ENCODE measurements at places on chromosomes 5 and 9.

- DNase-seq: no peak
These were observed 105.4 kb upstream of the SPOCK1 start for GRCh38 chr5:137604348-137605095.

- DNase-seq: no peak
These were observed 18.7 kb downstream of the LCP2 start for GRCh38 chr5:170278611-170279458.

DNA sequence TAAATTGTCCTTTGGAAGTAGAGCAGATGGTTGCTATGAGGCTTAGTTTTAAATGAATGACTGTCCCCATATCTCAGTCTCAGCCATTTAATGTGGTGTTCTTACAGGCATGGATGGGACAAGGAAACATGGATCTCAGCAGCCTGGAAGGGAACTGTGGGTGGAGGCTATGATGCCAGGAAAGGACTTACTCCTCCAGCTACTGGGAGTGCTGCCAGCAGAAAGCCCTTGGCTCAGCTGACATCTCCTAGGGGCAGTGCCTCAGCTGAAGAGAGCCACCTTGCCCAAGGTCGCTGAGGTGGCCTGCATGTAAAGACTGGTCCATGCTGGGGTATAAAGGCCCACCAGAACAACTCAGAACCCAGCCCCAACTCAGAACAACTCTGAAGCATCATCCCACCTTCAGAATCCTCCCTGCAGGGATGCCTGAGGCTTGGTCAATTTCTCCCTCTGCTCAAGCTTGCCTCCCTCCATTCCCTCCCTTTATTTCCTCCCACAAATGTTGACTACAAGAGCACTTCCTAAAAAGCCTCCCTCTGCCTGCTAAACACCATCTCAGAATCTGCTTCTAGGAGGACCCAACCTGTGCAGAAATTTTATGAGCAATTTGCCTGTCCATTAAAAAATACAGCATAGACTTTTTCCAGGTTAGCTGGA is 1.8 kb upstream of the PDE8B start:
- DNase-seq: no peak

DNA sequence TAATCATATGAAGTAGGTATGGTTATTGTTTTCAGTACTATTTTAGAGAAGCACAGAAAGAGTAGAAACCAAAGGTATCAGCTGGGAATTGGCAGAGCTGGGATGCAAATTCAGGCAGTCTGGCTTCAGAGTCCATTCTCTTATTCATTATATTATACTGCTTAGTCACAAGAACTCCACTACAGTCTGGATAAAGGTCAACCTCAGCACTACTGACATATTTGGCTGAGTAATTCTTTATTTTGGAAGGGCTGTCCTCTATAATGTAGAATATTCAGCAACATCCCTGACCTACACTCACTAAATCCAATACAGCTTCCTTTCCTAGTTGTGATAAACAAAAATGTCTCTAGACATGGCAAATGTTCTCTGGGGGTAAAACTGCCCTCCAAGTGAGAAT is 37.6 kb downstream of the PTGER4 start:
- peak; percentile 24 for DNase-seq

DNA sequence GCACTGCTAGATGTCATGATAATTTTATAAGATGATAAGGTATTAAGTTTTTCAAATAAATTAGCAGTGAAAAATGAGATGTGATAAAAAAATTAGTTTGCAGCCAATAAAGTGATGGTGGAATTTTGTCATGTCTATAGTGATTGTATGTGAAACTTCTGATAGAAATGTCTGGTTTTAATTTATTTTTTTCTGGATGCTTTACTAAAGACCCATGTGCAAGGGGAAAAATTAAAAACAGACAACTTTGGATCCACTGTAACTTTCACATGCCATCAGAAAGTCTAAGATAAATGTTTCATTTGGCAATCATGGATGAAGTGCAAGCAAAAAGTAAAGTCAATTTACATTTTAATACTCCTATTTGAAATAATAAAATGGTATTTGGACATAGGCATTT is 4.4 kb upstream of the NDUFS4 start:
- DNase-seq: no peak

- no peak for DNase-seq
These were observed 1237.4 kb upstream of the CDH18 start for GRCh38 chr5:21225223-21226064.

- no peak for DNase-seq
These were observed 6.6 kb downstream of the GADD45G start for GRCh38 chr9:89611425-89611824.

DNA sequence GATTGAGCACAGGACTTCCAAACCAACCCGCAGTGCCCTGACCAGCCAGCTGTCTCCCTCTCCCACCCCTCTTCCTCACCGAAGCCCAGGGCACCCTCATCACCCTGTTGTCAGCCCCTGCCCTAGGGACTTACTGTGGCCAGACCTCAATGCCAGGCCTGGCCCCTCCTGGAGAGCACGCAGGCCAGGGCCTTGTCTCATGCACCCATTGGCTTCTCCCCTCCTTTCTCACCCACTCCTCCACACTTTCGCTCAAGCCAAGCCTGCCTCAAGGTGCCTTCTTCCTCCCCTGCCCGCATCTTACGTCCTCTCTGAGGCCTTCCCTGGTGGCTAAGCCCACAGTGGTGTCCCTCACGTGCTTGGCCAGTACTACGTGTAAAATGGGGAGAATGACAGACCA is 33.3 kb upstream of the N4BP3 start:
- no peak for DNase-seq

DNA sequence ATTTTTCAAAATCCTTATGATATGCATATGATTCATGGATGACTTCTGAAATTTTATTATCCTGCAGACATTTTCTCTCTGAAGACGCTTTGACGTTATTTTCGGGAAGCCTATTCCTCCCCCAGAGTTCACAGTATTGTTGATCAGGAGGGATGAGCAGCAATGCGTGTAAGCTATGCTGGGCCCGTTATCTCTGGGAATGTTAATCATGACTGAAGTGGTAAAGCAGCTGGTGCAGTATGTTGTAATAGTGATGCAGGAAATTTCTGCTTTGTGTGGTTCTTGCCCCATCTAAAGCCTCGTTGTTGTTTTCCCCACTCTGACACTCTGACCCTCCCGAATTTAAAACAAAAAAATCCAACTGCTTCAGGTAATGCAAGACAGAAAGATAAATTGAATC is 1797.8 kb upstream of the WWC1 start:
- DNase-seq: no peak

GRCh38 chr5:147963948-147964693 is 57.8 kb upstream of the C5orf46 start:
- no peak for DNase-seq

- no peak for DNase-seq
These were observed 83.2 kb downstream of the PTPDC1 start for GRCh38 chr9:94167376-94167890.

- no peak for DNase-seq
These were observed 93.7 kb downstream of the OR2K2 start for GRCh38 chr9:111236332-111236731.

DNA sequence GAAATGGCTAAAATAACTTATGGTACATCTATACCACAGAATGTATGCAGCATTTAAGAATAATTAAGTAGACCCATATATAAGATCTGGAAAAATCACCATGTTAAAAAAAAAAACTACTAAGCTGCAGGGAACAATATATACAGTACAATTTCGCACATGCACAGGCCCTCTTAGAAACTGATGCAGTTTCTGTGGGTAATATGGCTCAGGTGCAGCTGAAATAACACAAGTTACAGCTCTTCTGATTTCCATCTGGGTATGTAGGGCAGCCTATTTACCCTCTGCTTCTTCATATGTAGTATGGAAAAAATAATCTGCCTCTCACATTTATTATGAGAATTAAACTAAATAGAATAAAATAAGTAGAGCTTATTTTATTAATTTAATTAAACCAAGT is 82.9 kb downstream of the YIPF5 start:
- DNase-seq: no peak

DNA sequence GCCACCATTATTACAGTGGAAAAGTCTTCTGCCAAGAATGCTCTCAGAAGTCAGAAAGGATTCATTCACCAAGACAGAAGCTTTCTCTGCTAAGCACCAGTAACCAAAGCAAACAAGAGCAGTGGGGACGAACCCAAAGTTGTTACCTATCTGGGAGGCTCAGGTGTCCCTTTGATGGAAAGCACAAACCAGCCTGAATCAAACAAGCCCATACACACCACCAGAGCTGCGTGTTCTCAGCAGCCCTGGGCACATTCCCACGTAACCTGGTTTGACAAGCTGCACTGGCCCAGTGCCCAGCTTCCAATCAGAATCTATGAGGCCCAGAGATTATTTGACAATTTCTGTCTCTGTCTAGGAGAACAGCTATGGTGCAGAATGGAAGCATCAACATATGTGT is 252.6 kb downstream of the ACTL7B start:
- no peak for DNase-seq

- DNase-seq: no peak
These were observed 16.9 kb downstream of the ADAMTSL2 start for GRCh38 chr9:133551446-133551845.

DNA sequence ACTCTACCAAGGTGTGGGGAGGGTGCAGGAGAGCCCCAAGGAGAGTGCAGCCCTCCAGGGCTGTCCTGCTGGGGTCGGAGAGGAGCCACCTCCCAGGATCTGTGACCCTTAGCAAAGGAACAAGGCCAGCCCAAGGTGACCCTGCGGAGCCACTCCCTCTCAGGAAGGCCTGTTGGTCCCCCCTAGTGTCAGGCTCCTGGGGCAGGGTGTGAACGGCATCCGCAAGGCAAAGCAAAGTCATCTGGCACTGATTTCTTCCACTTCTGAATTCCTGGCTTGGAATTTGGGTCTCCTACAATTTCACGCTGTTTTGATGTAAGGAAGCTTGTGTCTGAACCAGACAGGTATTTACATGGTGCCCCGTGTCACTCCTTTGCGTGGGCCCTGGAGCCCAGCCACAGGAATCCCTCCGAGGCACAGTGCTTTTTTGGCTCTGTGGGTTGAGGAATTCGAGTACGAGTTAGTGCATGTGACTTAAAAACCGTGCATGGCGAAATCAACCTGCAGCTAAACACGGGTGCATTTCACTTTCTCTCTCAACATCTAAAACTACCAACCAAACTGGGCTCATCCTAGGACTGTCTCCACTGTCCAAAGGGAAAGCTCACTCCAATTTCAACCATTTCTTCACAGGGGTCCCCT is 24.5 kb upstream of the GFPT2 start:
- DNase-seq: no peak

GRCh38 chr9:133464638-133465037 is 4.9 kb downstream of the CACFD1 start:
- no peak for DNase-seq

DNA sequence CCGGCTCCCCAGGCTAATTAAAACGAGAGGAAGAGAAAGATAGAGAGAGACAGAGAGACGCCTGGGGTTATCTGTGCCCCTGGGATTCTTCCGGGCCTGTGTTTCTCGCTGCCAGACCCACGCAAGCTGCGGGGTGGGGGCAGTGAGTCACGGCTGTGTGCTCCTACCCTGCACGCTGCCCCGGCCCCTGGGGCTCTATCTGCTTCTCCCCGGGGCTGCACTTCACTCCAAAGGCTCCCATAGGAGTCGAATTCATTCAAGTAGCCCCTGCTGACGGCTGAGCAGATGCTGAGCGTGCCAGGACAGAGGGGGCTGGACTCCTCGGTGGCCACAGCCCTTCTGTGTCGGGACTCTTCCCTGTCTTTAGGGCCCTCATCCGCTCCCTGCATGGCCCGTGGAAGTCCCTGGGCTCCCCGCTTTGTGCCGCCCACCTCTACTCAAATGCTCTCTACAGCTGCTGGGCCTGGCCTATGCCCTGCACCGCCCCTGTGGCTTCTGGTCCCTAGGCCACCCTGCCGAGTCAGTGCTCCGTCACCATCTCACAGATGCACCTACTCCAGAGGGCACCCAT is 22.8 kb downstream of the SARDH start:
- DNase-seq: no peak

GRCh38 chr5:10663489-10664179 is 97.4 kb downstream of the DAP start:
- DNase-seq: no peak

- DNase-seq: no peak
These were observed 117.9 kb downstream of the CDC42SE2 start for GRCh38 chr5:131381777-131382176.

DNA sequence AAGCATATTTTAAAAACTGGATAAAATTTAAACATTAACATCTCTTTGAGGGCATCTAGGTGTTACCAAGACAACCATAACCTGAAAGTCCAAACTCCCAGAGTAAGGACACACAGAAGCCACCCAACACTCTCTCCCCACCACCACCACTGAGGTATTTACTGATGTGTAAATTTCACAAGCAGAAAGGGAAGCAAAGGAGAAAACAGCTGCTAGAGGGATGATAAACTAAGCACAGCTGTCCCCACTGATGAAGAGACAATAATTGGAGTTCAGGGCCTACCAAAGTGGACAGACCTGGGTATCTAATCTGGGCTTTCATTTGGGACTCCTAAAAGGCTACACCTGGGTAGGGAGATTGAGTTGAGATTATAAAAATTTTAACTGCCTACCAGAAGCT is 63.6 kb downstream of the FRMD3 start:
- no peak for DNase-seq

DNA sequence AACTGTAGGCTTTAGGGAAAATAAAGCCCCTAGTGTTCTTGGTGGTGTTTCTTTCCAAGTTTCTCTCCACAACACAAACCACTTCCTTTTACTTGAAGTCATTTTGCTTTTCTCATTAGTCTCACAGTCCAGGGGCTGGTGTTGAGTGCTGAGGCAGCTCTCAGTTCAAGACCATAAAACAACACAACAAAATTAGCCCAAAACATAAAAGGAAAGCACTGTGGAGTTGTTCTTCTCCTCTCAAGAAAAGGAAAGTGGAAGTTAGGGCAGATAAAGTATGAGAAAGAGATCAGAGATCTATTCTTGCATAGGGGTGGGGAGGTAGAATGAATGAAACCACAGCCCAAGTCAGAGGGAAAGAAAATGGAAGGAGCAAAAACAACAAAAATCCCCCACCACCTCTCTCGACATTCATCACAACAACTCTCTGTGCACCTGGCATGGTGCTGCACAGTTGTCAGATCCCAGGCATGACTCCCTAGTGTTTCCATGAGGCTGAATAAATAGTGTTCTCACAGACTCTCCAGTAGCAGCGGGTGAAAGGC is 569.9 kb downstream of the RAB3C start:
- DNase-seq: no peak

DNA sequence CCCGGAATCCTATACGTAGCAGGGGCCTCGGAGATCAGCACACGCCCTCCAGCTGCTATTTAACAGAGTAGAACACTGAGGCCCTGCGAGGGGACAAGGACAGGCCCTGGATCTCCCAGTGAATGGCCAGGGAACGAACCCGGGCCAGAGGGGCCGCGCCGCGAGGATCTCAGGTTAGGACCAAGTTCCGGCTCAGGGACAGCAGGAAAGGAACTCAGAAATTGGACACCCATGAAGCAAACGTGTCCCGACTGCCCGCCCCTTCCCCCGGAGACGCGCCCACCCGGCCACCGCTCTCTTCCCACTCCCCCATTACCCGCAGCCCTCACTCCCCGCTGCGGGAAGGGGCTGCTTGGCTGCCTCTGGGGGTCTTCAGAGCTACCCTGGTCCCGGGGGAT is 1.0 kb upstream of the FOXE1 start:
- no peak for DNase-seq

DNA sequence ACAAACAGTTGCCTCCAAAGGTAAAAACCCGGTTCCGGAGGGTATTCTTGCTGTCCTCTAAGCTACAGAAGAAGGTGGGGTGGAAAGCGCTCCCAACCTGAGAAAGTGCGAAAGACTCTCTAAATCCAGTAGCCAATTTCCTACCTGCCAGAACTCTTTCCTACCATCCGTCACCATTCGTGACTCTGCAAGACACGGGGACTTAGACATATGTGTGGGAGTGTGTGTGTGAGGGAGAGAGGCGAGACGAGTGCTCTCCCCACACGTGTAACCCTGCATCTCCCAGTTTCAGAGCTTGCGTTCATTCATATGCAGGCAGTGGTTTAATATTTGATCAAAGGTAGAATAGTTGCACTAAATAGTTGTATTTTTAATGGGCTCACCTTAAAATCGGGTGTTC is 473 bp upstream of the GABRA1 start:
- no peak for DNase-seq

Data from GM04503 (cell line).